IMR-90 (cell line): ENCODE measurements at places on chromosomes 13 and 19.
A peak's percentile ranks its signal among the peaks of the same experiment; 100 is the strongest.

DNA sequence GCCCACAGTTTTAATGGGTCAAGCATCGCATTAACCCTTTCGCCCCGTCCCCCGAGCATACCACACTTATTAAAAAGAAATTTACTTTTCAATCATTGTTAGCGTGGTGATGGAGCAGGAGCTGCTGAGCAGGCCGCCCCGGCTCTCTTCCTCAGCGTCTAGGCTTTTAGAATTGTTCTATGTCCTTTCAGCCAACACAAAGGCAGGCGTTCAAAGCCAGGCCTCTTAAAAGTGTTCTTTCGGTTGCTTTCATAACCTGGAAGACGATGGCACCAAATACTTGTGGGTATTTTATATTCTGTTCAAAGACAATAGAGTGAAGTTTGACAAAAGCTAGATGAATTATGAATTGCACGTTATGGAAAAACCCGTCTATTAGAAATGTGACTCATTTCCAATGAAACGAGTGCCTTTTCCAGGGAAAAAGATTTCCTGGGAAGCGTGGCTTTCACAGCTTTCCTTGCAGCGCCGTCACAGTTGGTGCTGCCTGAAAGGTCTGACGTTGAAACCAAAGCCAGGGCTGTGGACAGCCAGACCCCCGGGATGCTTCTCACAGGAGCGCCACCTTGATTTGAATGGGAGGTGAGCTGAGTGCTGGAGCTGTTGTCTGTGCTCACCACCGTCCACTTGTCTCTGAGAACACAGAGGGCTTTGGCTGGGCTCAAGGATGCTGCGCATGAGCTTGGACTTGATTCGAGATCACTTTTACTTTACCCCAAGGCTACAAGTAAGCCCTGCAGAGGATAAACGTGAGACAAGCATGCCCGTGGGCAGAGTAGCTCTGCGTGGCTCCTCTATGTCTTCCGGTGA lies 78.8 kb downstream of the SOX1 start:
- no peak overlapping the region for H3K27ac ChIP-seq
- H3K27me3 ChIP-seq = no peaks in the 10 kb centered on the region
- H3K4me3 ChIP-seq = no peak overlapping the region
- DNase-seq = no peak

DNA sequence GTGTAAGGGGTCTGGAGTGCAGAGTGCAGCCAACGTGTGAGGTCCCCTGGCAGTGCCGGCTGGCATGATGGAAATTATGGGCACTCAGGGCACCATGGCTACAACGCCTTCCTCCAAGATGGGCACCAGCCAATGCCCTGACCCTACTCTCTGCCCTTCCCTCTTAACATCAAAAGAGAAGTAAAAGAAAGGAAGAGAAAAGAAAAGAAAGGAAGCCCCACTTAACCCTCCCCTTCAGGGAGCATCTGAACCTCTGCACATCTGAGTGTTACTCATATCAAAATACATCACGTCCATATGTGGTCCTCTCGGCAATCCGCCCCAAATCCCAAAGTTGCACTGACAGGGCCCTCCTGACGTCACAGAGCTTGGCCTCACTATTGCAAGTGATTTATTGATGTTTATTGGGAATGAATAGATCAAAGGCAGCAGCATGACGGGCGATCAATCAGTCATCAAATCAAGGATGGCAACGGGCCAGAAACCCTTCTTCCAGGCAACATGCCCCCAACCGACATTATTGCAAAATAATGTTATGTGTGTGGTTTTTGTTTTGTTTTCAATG lies 1.3 kb downstream of the TSHZ3 start:
- no peaks in the 10 kb centered on the region for H3K27me3 ChIP-seq
- peaks cover 6% of the 10 kb centered on the region for H3K36me3 ChIP-seq
- H3K27ac ChIP-seq = peak overlapping the region; percentile 90
- H3K4me3 ChIP-seq = peak overlapping the region; percentile 93
- peaks cover 20% of the 10 kb centered on the region for H3K4me1 ChIP-seq

- H3K27ac ChIP-seq = no peak overlapping the region
- H3K27me3 ChIP-seq = no peaks in the 10 kb centered on the region
- H3K36me3 ChIP-seq = no peaks in the 10 kb centered on the region
- DNase-seq = no peak
These were observed 13.0 kb upstream of the MYH14 start for GRCh38 chr19:50190439-50190891.

- no peak overlapping the region for H3K4me3 ChIP-seq
- no peak overlapping the region for H3K27ac ChIP-seq
- H3K36me3 ChIP-seq = no peaks in the 10 kb centered on the region
- H3K4me1 ChIP-seq = no peaks in the 10 kb centered on the region; the same call in 1 of the 2 replicates
- no peaks in the 10 kb centered on the region for H3K27me3 ChIP-seq
- no peak for DNase-seq
These were observed 156.1 kb downstream of the LHFPL6 start for GRCh38 chr13:39446865-39447264.

DNA sequence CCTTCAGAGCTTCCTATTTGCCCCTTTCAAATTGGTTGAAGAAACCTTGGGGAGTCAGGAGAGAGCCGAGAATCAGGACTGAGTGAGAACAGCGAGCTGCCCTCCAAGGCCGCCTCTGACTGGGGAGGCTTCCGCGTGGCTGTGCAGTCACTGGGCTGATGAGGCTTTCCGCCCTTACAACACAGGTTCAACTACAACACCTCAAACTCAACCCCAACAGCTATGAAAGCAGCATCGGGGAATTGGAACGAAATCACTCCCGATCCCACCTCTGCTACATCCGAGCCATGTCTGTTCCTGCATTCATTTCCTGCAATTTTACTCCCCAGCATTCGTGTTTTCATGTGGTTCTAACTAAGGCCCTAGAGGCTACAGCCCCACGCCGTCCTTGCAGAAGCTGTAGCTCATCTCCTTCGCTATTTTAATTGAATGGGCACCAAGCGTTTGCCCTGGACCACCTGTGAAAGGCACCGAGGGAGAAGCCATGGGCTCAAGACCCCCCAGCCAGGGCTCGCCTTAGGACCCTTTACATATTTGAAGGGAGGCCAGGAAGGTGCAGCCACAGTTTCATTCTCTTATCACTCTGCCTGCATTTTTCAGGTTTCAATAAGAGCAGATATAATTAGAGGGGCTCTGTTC lies 12.3 kb upstream of the RASA3 start:
- H3K4me1 ChIP-seq = peaks cover 8% of the 10 kb centered on the region
- H3K27ac ChIP-seq = no peak overlapping the region
- peaks cover 16% of the 10 kb centered on the region; the same call in 1 of the 2 replicates for H3K27me3 ChIP-seq
- no peak for DNase-seq

GRCh38 chr13:41411522-41411921 lies 45.8 kb upstream of the RGCC start:
- H3K4me3 ChIP-seq = no peak overlapping the region
- no peaks in the 10 kb centered on the region for H3K36me3 ChIP-seq
- no peaks in the 10 kb centered on the region for H3K27me3 ChIP-seq
- DNase-seq = peak; percentile 71
- no peak overlapping the region for H3K27ac ChIP-seq

DNA sequence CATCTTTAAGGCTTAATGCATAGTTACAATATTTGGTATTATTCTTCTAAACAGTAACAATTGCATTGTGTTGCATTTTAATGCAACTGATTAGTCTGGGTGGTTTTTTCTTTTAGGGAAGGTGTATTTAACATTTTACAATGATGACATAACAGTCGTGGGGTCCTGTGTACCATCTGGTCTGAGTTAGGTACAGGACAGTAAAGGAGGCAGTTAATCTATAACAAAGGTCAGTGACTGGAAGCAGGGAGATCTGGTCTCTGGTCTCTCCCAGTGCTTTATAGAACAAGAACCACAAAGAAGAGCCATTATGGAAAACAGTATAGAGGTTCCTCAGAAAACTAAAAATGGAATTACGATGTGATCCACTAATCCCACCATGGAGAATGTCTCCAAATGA lies 2.7 kb upstream of the OR7G2 start:
- no peak overlapping the region for H3K4me3 ChIP-seq
- no peak overlapping the region for H3K27ac ChIP-seq
- DNase-seq = no peak
- no peaks in the 10 kb centered on the region for H3K27me3 ChIP-seq
- H3K4me1 ChIP-seq = no peaks in the 10 kb centered on the region

DNA sequence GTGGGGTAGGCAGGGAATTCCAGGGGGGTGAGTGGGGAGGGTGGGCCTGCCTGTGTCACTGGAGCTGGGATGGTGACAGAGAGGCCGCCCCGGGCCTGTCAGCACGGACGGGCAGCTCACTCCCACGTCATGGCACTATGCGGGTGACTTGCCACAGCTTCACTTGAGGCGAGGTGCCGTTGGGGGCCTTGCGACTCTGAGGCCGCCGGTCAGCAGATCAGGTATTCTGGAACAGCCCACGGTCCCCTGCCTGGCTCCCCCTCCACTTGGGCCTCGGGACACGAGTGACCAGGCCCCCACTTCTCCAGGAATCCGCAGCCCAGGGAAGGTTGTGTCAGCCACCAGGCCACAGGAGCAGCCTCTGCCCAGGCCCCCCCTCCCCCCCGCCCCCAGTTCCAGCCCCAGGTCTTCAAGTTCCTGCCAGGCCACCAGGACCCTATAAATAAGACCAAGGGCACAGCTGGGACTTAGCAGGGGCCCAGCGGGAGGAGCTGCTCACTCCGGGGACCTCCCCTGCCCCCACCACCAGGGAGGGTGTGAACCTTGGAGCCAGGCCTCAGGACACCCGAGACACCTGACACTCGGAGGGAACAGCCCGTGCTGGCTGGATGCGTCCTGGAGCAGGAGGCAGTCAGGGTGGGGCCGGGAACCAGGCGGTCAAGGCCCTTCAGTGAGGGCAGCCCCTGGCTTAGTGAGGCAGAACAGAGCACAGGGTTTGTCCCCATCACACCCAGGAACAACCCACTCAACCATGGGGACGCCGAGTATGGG lies 2.7 kb upstream of the MIDN start:
- peaks cover 4% of the 10 kb centered on the region; the same call in 1 of the 2 replicates for H3K36me3 ChIP-seq
- H3K27me3 ChIP-seq = no peaks in the 10 kb centered on the region
- DNase-seq = no peak

- H3K27me3 ChIP-seq = peaks cover 11% of the 10 kb centered on the region
- H3K4me3 ChIP-seq = peak overlapping the region; percentile 61
- no peaks in the 10 kb centered on the region for H3K36me3 ChIP-seq
- peak; percentile 71 for DNase-seq
These were observed 62.2 kb upstream of the GTF3A start for GRCh38 chr13:27362064-27362751.

- H3K4me3 ChIP-seq = no peak overlapping the region
- H3K36me3 ChIP-seq = peaks cover 71% of the 10 kb centered on the region
- DNase-seq = no peak
These were observed 12.0 kb upstream of the EPHX3 start for GRCh38 chr19:15244106-15244803.

- H3K4me1 ChIP-seq = peaks cover 8% of the 10 kb centered on the region
- H3K27ac ChIP-seq = no peak overlapping the region
- no peaks in the 10 kb centered on the region for H3K27me3 ChIP-seq
These were observed 152.0 kb upstream of the SERP2 start for GRCh38 chr13:44221657-44222056.

DNA sequence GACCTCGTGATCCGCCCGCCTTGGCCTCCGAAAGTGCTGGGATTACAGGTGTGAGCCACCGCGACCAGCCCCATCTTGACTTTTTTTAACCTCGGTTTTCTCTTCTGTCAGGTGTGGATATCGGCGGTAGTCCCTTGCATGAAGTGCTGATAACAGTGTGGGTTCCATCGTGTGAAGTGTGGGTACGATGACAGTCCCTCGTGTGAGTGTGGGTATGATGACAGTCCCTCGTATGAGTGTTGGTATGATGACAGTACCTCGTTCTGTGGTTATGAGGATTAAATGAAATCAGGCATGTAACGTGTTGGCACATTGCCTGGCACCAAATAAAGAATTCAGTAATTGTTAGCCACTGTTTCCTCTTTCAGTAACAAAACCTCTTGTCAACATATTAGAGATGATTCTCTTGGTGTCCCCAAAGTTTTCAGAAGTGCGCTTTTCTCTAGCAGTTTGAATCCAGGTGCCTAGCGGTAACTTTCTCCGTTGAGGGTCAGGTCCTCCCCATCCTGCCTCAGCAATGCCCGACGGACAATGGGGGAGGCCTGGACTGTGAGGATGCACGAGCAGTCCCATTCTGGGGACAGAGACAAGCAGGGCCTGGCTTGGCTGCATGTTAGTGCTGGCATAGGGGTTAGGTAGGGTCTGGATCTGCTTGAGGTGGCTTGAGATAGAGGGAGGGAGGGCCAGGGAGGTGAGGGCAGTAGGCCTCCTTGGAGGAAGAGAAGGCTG lies 15.3 kb downstream of the GATAD2A start:
- peaks cover 2% of the 10 kb centered on the region; the same call in 1 of the 2 replicates for H3K4me1 ChIP-seq
- no peaks in the 10 kb centered on the region for H3K36me3 ChIP-seq
- no peak overlapping the region for H3K4me3 ChIP-seq
- no peaks in the 10 kb centered on the region for H3K27me3 ChIP-seq
- DNase-seq = no peak

- peaks cover 24% of the 10 kb centered on the region; the same call in 1 of the 2 replicates for H3K36me3 ChIP-seq
- H3K27ac ChIP-seq = no peak overlapping the region
- H3K4me1 ChIP-seq = peaks cover 45% of the 10 kb centered on the region
- DNase-seq = peak; percentile 45
These were observed 38.7 kb downstream of the NFIX start for GRCh38 chr19:13033819-13034611.

DNA sequence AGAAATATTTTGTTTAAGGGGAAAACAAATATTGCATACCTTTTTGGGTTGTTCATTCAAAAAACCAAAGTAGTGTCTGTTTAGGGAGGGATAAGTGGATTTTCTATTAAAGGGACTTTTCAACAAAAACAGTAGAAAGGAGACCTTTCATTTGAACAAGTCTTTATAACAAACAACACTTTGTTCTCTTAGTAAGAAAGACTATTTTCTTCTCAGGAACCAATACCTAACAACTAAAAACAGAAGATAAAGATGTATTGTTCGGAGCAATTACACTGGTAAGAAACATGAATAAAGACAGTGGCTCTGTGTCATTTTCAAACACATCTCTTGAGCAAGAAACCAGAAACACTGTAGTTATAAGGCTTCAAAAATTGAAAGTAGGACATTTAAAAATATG lies 1610.1 kb upstream of the PCDH20 start:
- H3K27me3 ChIP-seq = no peaks in the 10 kb centered on the region
- H3K36me3 ChIP-seq = no peaks in the 10 kb centered on the region
- no peak overlapping the region for H3K27ac ChIP-seq
- no peak for DNase-seq

DNA sequence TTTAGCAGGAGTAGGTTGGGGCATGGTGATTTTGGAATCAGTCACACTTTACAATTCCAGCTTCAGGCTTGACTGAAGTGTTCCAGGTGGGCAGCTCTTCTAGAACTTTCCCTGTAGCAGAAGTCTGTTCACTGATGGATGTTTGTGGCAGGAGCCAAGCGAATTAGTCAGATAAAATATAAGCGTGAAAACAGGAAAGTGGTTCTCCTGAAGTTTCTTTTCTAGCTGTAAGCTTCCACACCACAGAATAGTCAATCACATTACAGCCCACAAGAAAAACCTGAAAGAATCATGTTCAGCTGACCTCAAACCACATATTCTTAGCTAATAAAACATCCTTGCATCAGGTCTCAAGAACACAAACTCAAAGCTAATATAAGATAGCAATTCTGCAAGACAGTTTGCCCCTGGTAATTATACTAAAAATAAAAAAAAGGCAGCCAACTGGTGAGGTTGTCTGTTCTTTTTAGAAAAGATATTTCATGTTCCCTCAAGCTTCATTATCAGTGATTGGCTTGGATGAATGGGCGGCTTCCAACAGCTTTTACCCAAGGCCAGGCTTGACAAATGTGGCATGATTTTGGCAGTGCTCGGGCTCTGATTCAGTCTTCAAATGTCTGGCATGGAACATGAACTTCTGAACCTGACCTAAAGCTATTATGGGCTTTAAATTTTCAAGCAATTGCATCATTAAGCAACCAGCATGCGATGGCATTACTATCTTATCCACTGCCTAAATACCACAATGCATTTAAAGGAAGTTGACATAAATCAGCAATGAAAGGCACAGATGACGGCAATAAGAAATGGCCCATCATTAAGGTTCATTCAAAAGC lies 136.8 kb downstream of the DCLK1 start:
- no peak overlapping the region for H3K27ac ChIP-seq
- H3K27me3 ChIP-seq = peaks cover 2% of the 10 kb centered on the region; the same call in 1 of the 2 replicates
- peak; percentile 4 for DNase-seq
- H3K4me1 ChIP-seq = no peaks in the 10 kb centered on the region
- no peaks in the 10 kb centered on the region for H3K36me3 ChIP-seq
